Stimulated activated CD4-positive, alpha-beta T cell treated with anti-CD3 and anti-CD28 coated beads, Interleukin-2, amount 100 ng/mL, for 48 hours (primary cell): ENCODE measurements at places on chromosomes 16 and 17.

GRCh38 chr16:67240506-67240905 lies 6.8 kb downstream of the FHOD1 start:
- DNase-seq, result no peak

DNA sequence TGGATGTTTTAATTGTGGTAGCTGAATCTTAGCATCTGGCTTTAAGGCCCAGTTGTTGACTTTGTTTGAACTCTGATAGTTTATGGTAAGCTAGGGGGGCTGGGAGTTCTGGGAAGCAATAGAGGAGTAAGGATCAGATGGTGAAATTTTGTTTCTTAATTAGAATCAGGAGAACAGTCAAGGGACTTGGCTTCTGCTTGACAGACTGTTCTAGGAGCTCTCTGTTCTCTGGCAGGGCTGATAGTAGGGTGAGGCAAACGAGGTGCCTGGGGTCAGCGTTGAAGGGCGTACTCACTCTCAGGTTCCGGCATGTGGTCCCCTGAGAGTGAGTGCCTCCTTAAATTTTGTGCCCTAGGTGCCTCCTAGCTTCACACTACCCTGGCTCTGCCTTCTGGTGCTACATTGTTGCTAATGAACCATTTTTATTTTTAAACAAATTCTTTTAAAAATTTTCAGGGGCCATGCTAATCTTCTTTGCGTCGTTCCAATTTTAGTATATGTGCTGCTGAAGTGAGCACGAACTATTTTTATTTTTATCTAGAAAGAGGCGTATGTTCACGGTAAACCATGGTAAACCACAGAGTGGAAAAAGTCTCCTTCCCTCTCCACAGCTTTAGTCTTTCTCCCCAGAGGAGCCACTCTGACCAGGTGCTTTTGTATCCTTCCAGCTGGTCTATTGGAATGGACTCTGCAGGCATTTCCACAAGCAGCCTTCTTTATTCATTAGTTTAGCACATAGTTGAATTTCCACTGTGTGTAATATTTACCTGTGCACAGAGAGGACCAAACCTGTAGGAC lies 19.7 kb downstream of the SLC7A6 start:
- no peak for DNase-seq

GRCh38 chr17:35312790-35313711 lies 60.4 kb downstream of the SLFN11 start:
- DNase-seq, result peak; percentile 41

DNA sequence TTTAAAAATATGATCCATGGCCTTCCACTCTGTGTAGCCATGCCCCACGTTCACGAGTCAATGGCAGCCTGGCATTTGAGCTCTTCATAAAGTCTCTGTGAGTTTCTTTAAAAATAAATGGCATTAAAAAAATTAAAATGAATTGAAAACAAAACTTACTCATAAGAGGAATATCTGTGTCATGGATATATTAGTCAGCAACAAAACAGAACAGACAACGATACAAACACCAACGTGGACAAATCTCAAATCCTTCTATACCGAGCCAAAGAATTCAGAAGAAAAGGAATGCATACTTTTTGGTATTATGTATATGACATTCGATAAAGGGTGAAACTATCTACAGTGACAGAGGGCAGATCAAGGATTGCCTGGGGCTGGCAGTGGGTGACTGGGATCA lies 8.2 kb upstream of the CMIP start:
- DNase-seq, result no peak

GRCh38 chr16:57475711-57476339 lies 10.5 kb downstream of the DOK4 start:
- peak; percentile 88 for DNase-seq

DNA sequence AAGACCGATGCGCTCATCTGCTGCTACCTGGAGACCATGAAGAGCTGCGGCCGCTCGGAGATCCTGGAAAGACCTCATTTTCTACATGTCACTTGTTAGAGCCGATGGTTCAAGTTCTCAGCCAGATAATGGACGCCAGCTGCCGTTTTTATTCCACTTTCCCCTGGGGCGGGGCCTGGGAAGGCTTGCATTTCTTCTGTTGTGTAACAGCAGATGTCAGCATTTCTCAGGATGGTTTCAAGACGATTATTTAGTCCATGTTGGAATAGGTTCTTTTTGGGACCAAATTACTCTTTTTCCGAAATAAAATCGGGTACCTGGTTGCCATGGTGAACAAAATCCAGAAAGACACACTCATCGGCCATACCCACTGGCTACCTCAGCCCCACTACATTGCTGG lies 1418.3 kb downstream of the CDH11 start:
- no peak for DNase-seq

DNA sequence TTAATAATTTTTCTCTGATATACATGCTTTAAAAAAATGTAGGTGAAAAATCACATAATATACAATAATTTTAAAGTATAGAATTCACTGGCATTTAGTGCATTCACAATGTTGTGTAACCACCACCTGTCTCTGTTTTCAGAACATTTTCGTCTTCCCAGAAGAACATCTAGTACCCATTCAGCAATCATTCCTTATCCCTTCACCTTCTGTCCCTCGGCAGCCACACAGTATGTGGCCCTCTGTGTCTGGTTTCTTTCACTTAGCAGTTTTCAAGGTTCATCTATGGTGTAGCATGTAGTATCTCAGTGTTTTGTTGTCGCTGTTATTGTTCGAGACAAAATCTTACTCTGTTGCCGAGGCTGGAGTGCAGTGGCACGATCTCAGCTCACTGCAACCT lies 33.6 kb downstream of the PRPSAP2 start:
- DNase-seq, result no peak

DNA sequence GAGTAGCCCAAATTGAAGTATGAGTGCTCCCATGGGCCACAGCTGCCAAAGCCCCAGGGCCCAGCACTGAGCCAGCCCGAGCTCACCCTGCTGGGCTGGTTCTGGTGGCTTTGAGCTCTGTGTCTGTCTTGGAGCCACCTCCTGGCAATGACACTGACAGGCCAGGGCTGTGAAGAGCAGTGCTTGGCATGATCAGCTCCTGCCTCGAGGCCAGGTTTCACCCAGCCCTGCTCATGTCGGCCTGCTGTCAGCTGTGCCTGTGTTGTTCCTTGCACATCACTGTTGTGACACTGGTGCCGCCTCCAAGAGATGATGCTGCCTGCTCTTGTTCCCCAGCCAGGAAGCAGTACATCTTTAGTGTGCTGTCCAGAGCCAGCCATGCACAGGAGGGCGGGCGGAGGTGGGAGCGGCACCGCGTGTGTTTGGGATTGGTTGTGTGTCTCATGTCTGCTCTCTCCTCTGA lies 26.0 kb downstream of the PLD6 start:
- no peak for DNase-seq

GRCh38 chr17:28406473-28406814 lies 432 bp upstream of the SLC46A1 start:
- DNase-seq, result no peak

DNA sequence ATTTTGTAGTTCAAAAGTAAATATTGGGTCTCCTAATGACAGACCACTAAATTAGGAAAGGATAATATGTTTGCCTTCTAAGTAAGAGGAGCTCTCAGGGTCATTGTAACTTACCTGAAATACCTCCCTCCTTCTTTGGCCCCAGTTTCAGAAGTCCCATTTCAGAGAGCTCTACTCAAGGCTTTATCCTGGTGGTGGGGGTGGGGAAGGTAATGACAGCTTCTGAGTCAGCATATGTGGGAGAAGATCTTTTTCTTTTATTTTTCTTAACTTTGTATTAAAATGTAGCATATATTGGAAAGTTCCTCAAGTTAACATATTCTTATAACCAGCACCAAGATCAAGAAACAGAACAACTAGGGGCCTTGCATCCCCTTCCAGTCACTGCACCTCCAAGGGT lies 16.9 kb upstream of the GINS3 start:
- no peak for DNase-seq

- peak; percentile 37 for DNase-seq
Measured at GRCh38 chr16:55508941-55509931, at the start of gene LPCAT2. LPCAT2 (plus strand) TSS chr16:55509072; CDS start chr16:55509182, 110 bp downstream.

DNA sequence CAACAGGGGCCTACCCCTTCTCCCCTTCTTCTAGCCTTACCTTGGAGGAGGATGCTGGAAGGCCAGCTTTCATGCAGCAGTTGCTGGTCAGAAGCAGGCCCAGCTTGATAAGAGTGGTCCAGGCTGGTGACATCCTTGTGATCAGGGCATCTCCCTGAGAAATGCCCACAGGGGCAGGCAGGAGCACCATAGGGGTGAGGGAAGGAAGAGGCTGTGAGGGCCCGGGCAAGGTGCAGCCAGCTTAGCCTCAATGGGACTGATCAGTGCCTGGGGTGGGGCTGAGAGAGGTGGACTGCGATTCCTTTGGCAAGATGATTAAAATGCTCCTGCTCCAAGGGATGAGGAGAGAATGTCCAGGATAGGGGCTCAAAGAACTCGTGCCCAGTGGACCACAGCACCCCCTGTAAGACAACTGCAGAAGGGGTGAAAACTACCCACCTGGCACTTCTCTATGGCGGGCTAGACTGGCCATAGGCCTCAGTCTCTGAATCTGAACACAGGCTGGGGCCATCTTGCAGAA lies 9.5 kb upstream of the GALK1 start:
- no peak for DNase-seq

DNA sequence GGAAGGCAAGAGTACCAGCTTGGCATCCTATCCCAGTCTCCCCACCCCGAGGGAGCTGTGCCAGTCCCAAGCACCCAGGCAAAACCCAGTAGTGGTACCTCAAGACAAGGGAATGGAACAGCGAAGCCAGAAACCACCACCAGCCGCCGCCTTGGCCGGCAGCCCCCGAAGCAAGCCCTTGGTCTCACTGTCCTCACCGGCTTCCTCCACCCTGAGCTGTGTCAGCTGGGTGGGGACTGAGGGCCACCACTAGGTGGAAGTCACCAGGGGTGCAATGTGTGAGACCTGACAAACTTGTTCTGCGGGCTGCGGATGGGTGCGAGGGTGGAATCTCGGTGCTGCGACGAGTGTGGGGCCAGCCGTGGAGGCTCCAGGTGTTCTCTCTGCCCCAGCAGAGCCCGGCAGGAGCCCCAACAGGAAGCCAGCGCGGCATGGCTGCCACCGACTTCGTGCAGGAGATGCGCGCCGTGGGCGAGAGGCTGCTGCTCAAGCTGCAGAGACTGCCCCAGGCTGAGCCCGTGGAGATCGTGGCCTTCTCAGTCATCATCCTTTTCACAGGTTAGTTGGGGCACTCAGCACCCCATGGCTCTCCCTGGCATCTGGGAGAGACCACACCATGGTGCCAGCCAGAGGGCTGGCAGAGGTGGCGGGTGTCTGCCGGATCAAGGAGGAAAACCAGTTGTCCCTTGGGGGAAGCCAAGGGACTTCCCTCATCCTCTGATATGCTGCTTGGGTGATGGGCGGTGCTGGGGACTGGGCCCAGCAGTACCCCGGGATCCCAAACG lies 6.7 kb downstream of the SMIM5 start:
- DNase-seq, result no peak

DNA sequence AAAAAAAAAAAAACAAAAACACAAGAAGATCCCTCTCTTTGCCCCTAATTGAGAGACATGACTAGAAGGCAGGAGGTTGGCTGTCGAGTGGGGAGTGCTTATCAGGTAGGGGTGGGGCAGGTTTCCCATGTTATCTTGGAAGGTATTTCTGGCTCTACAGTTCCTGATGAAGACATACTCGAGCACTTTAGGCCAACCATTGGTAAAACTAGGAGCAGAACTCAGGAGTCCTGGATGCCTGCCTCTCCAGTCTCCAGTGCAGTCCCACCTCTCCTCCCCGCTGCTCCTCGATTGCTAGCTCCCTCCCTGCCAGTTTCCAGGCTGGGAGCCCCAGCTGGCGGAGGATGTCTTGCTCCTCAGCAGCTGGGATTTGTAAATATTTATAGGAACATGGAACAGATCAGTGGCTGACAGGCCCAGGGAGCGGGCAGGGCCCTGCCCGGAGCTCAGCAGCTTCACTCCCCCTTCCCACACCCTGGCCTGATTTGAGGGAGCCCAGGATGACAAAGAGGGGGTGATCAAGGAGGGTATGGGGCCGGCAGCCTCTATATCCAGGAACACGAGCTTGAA lies 11.4 kb upstream of the C1QL1 start:
- DNase-seq, result no peak

GRCh38 chr17:56521414-56522141 lies 71.9 kb upstream of the NOG start:
- DNase-seq, result no peak

GRCh38 chr17:17063546-17064122 lies 21.4 kb downstream of the MPRIP start:
- no peak for DNase-seq

- DNase-seq, result no peak
Measured at GRCh38 chr17:219696-220095, 38.2 kb upstream of the DOC2B start.

DNA sequence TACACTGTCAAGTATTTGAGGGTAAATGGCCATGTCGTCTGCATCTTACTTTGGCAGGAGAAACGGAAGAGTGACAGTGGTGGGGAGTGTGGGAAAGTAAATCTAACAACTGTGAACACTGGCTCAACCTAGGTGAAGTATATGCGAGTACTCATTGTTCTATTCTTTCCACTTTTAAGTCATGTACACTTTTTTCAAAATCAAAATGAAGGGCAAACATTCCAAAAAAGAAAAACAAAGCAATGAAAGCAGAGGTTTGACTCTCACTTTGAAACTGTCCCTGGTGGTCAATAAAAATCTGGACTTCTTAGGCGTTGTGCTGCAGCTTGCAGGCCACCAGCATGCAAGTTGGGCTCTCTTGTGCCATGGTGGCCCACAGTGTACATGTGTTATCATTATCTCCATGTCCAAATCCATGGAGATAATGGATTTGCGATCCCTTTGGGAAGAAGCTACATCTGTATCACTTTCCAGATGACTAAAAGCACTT lies 32.7 kb downstream of the STAT5B start:
- no peak for DNase-seq

DNA sequence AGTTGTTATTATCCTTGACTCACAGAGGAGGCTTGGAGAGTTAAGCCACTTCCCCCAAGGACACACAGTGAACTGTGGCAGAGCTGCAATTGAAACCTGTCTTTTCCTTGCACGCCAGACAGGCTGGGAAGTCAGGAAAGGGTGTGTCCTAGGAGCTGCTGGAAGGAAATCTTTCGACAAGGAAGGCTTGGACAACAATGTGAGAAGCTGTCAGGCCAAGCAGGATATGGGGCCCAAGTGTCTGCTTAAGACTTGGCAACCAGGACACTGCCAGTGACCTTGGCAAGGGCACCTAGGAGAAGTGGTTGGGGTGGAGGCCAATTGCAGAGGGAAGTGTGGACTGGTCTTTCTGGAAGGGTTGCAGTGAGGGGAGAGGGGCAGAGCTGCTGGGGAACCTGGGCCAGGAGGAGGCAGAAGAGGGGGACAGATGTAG lies 2.1 kb upstream of the CAMKK1 start:
- DNase-seq, result no peak

- no peak for DNase-seq
Measured at GRCh38 chr17:66405836-66406677, 103.6 kb downstream of the PRKCA start.
